ENCODE measurements at places on chromosomes 2 and 18.

- DNase-seq, result no peak
These were observed 233.4 kb downstream of the SOCS6 start for GRCh38 chr18:70522183-70522680.

- DNase-seq, result no peak
These were observed 14.9 kb downstream of the ATAD2B start for GRCh38 chr2:23912054-23912453.

GRCh38 chr2:86064006-86064405 is 41.7 kb downstream of the POLR1A start:
- DNase-seq, result no peak

- DNase-seq, result peak; percentile 44
These were observed 30.1 kb upstream of the ZNF516 start for GRCh38 chr18:76524900-76525698.

DNA sequence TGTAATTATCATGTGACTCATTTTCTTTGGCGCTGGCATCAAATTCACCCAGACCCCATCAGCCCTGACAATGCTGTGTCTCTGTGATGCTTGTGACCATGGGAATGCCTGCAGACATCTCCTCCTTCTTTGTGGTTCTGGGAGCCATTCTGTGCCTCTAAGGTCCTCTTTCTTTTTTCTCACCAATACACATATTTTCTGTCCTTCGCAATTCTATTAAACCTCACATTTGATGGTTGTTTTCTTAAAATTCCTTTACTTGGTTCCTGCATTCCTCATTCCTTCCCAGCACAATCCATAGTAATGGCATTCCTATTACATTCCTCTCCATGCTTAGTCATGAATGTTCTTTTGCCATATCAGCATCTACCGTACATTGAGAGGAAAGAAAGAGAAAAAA is 375.3 kb downstream of the PIK3C3 start:
- DNase-seq, result no peak

DNA sequence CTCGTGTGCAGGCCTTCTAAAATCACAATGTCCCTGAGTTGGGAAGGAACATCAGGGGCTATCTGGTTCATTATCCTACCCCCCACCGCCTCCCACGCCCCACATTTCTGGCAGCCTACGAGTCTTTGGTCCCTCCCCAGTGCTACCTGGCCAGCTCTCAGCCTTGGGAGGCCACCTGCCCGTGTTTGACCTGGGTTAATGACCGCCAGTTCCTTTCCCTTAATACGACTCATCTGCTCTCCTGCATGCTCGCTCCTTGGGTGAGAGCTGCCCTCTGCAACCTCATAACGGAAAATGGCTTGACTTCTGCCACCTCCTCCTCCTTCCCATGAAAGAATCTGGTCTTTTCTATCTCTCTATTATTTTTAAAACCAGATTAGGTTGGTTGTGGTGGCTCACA is 112.5 kb downstream of the NEDD4L start:
- no peak for DNase-seq

DNA sequence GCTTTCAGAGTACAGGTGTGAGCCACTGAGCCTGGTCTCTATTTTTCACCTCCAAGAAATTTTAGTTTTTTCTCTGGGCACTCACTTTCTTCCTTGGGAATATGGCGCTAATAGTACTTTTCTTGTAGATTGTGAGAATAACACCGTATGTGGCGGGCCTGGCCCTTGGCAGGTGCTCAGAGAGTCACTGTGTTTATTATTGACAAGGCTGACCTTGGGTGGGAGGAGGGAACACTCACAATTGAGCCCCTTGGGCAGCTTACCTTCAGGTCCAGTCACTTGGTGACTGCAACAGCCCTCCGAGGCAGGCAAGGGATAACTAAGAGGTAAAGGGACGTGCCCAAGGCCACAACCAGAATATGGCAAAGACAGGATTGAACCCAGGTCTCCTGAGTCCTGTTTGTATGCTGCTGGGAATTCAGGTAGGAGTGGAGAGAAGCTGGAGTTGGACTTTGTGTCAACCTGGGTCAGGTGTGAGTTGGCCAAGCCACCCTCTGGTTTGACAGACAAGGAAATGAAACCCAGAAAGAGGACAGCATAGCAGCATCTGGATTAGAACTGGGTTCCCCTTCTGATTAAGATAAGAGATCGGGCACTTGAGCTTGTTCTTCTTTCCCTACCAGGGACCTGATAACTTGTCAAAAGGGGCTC is 2.8 kb upstream of the STK25 start:
- DNase-seq, result no peak

GRCh38 chr2:53694096-53694771 is 73.4 kb upstream of the CHAC2 start:
- no peak for DNase-seq

GRCh38 chr18:23982155-23983079 is 32.1 kb upstream of the TTC39C start:
- DNase-seq, result no peak

DNA sequence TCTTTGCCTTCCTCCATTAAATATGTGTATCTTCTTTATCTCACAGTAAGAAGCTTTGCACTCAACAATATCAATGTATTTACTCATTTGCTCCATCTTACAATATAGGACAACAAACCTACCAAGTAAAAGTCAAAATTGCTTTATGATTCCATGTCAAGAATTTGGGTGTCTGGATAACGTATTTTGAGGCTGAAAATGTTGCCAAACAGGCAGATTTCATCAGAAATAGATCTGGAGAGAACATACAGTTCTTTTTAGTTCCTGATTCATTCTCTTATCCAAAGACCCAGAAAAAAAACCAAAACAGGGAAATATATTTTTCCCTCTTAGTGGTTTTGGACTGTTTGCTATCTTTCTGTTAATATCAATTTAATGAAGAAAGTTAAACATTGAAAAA is 621.1 kb downstream of the STK39 start:
- no peak for DNase-seq

- DNase-seq, result no peak
These were observed 30.5 kb upstream of the ITGA4 start for GRCh38 chr2:181426672-181427071.

DNA sequence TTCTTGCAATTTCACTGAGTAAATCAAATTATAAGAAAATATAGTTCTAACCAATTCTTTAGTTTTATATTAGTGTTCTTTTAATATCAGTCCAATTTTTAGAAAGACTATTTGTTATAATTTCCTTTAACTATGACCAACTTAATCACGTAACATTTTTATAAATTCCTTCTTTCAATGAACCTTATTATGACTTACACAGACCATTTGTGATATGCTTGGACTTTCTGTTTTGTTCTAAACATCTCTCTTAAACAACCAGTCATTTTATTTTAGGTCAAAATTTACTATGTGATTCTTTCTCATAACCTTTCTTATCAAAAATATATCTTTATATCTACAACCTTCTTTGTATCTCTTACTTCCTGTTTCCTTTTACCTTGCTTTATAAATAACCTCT is 39.5 kb upstream of the DYNAP start:
- no peak for DNase-seq

DNA sequence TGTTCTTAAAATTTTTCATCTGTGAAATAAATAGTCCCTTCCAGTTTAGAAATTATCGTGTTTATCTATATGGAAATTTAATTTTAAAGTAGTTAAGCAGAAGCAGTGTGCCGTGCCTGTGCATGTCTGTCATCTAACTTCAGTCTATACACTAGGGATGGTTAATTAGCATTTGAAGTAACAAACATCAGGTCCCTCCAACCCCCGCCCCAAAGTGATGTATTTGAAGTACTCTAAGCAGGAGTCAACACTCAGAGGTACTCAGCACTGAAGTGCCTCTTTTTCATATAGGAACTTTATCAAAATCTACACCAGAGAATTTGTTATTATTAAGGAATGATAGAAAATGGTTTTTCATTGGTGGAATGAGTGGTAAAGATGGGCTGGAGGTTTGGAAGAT is 33.0 kb downstream of the LANCL1 start:
- no peak for DNase-seq

GRCh38 chr2:104854498-104855220 is 744 bp downstream of the POU3F3 start:
- no peak for DNase-seq

DNA sequence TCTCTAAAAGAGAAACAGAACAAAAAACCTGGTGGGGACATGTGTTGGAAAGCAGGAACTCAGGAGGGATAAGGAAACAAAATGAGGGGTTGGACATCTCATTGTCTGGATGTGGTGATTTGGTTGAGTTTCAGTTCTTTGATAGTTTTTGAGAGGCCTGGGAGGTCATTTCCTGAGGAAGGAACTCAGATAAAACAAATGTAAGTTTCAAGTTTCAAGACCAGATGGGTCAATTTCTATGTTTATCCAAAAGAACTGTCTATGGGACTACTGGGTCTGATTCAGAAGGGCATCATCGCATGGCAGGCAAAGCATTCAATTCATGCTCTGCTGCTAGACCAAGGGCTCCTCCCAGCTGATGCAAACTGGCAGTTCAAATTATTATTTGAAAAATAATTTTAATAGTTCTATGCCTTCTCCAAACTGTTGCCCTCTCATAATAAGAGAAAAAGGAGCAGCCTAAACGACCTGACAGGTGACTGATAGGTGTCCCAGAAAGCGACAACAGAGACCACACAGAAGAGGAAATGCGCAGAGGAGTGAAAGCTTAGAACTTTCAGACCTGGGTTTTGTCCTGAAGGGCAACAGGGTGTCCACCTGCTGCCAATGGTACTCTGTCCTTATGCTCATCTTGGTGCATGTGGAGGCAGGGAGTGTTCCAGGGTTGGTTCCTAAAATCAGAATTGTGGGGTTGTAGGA is 39.3 kb upstream of the SH3RF3 start:
- no peak for DNase-seq

- no peak for DNase-seq
These were observed 41.7 kb downstream of the FRZB start for GRCh38 chr2:182824767-182825158.

DNA sequence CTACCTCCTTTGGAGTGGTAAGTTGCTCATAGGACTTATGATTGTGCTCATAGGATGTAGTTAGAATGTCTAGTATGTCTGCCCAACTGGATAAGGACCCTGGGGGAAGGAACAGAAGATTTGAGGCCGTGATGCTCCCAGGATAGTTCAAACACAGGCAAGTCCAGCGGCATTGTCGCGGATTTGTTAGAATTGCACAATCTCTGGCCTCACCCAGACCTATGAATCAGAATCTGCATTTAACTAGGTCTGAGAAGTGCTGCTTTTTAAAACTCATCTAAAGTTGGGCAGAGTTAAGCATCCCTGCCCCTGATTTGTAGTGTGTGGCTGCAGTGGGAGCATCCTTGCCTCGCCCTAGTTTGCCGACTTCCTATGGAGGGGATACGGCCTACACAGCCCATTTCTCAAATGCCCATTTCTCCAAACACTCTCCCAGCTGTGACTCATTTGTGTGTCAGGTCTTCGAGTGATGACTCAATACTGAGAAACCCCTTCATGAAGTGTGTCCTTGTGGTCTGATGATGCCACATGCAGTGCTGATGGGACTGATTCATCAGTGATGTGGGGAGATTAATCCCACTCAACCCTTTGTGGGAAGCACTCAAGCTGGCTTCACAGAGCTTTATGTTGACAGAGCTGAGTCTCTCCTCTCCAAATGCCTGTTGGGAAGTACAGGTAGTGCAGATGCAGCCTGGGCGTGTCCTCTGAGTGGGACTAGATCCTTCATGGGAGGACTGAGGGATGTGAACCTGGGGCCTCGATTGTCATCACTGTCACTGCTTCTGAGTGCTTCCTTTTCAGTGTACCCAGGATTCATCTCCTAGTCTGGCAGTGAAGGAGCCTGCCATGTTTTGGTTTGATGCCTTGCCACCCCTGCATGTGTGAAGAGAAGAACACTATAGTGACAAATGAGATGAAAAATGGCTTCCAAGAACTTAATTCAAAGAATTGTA is 18.7 kb downstream of the SMIM21 start:
- no peak for DNase-seq

- no peak for DNase-seq
These were observed 53.1 kb downstream of the OLA1 start for GRCh38 chr2:174195253-174195652.

GRCh38 chr18:42064109-42064508 is 109.1 kb downstream of the PIK3C3 start:
- no peak for DNase-seq

DNA sequence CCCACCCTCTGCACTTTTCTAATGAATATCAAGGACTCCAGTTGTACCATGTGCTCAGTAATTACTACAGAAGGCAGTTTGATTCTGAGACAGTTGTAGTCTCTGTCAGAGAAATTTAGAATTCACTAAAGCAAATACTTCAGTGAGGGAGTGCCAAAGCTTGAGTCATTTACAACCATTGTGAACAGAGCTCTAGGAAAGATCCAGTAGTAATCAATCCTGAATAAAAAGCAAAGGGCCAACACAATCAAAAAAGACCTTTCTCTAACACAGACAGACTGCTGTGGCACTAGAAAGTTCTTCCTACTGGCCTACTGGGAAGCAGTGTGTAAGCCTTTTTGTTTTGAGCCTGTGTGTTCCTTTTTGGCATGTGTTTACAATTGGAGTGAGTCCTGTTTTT is 135.6 kb upstream of the UNC80 start:
- DNase-seq, result no peak

DNA sequence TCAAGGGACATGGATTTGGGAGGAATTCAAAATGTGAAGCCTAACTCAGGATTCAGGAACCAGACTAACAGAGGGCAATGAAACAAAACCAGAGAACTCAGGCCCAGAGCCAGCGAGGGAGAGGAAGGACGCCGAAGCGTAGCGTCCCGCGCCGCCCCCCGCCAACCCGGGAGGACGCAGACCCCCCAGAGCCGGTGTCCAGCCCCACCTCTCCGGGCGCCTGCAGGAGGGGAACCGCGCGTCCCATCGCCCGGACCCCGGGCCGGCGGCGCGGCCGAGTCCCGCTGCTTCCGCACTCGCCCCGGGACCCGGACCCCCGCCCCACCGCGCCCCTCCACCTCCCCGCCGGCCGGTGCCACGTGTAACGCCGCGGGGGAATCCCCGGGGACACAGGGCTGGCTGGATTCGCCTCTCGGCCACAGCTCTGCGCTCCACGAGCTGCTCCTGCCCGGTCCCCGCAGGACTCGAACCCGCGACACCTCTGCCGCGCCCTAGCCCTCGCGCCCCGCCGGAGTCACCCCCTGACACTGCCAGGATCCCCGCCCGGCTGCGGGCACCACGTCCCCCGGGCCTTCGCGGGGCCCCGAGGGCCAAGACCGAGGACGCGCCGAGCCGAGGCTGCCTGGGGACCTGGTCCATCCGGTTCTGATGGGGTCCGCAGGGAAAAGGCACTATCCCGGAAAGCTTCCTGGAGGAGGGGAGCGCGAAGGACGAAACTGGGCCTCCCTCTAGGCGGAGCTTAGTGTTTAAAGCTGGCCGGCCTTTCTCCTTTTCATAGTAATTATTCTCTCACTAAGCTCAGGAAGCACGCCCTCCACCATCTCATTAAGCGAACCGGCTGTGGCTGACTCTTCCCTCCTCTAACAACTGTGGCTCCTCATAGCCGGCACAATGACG is 40.4 kb upstream of the FAM124B start:
- DNase-seq, result no peak

- DNase-seq, result no peak
These were observed 254.6 kb upstream of the RBBP8 start for GRCh38 chr18:22678486-22678885.

DNA sequence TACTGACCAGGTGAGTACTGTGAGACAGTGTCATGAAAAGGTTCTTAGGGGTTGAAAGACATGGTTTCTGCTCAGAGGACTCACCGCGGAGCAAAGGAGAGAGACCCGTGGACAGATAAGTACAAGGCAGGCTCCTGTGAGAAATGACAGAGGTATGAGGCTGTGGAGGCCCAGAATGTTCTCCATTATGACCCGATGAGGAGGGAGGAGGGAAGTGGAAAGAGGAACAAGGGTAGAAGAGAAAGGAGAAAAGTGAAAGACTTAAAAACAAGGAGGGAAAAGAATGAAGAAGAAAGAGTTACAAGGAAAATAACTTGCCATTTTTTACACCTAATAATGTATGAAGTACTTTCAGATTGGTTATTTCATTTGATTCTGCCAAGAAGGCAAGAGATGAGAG is 29.8 kb downstream of the MAPRE3 start:
- no peak for DNase-seq

- no peak for DNase-seq
These were observed 294.6 kb downstream of the LRATD1 start for GRCh38 chr2:14927021-14927564.
